ENCODE measurements at places on chromosomes 6 and 20. TPM values are rescaled to one million over a fixed set of nuclear protein-coding genes. Genes with fewer than 3 reads are reported as not detected.

DNA sequence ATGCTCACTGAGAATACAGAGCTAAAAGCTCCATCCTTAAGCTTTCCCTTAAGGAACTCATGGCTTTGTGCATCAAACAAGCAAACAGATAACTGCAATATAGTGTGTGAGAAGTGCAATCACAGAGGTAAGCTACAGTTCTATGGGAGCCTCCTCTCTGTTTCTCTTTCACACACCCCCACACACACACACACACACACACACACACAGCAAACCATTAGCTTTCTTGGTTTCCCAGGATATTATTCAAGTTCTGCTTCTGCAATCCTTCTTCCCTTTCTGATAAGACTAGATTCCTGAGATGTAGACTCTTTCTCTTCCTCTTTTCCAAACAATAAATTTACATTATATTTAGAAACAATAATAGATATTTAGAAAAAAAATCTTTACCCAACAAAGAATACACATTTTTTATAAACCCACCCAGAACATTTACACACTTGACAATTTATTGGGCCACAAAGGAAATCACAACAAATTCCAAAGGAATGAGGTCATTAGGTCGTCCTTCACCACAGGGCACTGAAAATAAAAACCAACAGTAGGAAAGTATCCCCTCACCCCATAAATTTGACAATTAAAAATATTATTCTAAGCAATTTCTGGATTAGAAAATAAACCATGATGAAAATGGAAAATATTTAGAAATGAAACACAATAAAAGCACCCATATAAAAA is 9.3 kb upstream of the GFOD1 start:
- H3K27me3 ChIP-seq, result no peaks in the 10 kb centered on the region
- peaks cover 12% of the 10 kb centered on the region for H3K4me1 ChIP-seq
- peak overlapping the region; percentile 8 for H3K27ac ChIP-seq
- no peak overlapping the region for H3K4me3 ChIP-seq

Gene ULBP2
- total RNA-seq, result 12.2 TPM

GRCh38 chr20:31675828-31676608 is 38.3 kb downstream of the COX4I2 start:
- H3K4me1 ChIP-seq, result peaks cover 78% of the 10 kb centered on the region
- H3K27ac ChIP-seq, result peak overlapping the region; percentile 40

Gene GSTA4
- 46.8 TPM for total RNA-seq

DNA sequence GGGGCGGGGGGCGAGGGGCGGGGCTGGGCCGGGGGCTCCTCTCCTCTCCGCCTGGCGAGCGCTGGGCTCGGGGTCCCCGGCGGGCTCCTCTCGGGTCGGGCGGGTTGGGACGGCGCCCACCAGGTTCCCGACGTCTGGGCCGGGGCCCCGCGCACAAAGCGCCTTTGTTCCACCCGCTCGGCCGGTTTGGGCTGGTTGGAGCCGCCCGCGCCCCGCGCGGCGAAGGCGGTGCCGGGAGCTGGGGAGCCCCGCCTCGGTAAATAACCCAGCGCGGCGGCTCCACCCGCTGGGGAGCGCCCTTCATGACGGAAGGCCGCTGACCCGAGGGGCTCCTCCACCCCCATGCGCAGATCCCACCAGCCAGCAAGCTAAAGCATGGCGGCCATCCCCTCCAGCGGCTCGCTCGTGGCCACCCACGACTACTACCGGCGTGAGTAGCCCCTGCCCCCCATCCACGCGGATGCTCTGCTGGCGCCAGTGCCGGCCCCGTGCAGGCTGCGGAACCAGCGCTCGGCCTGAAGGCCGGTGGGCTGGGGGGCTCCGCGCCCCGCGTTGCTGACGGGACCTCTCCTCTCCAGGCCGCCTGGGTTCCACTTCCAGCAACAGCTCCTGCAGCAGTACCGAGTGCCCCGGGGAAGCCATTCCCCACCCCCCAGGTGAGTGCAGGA is 503 bp downstream of the PPDPF start:
- H3K27ac ChIP-seq, result peak overlapping the region; percentile 90
- peak overlapping the region; percentile 91 for H3K4me3 ChIP-seq
- H3K36me3 ChIP-seq, result peaks cover 26% of the 10 kb centered on the region
- H3K4me1 ChIP-seq, result peaks cover 17% of the 10 kb centered on the region
- no peaks in the 10 kb centered on the region for H3K27me3 ChIP-seq

DNA sequence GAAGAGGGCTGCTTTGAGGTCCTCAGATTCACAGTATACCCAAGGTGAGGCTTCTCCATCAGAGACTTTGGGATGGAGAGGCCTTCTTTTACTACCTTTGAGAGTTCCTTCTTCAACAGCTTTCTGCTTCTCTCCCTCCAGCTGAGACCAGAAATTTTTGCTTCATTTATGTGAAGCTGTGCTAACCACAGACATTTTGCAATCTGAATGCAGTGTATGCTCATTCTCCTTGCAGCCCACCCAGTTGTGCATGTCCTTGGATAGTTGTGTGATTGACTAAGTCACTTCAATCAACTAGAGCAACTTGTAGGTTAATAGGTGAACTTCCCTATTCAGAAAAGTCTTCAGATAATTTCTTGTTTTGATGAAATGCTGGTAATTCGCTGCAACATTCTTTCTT is 20.1 kb downstream of the DCBLD1 start:
- H3K27me3 ChIP-seq, result no peaks in the 10 kb centered on the region
- peak overlapping the region; percentile 9 for H3K27ac ChIP-seq
- no peak for DNase-seq
- peaks cover 29% of the 10 kb centered on the region for H3K36me3 ChIP-seq
- no peak overlapping the region for H3K4me3 ChIP-seq
- peaks cover 69% of the 10 kb centered on the region for H3K4me1 ChIP-seq

DNA sequence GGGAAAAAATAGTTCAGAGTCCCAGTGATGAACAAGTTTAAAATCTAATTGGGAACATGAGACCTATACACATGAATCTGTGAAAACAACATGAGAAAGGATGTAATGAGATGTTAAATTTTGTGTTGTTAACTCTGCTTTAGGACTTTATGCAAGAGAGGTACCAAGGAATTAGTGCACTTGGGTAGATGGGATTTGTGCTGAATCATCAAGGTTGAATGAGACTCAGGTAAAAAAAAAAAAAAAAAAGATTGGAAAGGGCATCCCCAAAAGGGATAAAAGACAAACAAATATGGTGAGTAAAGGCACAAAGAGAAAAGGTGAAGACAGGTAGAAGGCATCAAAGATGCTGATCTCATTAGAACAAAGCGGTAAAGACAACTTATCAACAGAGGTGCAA is 644.4 kb downstream of the CBLN4 start:
- H3K4me3 ChIP-seq, result no peak overlapping the region
- DNase-seq, result no peak
- no peaks in the 10 kb centered on the region for H3K36me3 ChIP-seq
- H3K27me3 ChIP-seq, result no peaks in the 10 kb centered on the region
- H3K27ac ChIP-seq, result no peak overlapping the region

Gene TFAP2D
- not detected for total RNA-seq

Gene C20orf144
- total RNA-seq, result not detected

Gene OPN5
- not detected for total RNA-seq

DNA sequence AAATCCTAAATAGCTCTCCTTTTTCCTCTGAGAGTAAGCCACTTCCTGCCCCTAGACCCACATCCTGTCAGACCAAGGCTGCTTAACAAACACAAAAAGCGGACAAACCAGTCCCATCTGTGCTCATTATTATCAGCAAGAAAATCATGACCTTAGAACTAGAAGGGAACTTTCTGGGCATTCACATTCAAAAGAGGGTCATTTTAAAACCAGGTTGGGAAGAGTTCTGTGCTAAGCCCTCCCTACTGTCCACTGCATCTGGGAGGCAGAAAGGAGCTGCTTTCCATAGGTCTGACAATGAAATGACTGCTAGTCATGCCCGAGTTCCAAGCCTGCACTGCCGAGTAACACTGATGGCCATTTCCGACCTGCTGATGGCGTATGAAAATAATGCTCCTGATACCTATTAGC is 15.4 kb downstream of the EZR start:
- peaks cover 56% of the 10 kb centered on the region for H3K36me3 ChIP-seq
- no peak overlapping the region for H3K27ac ChIP-seq
- DNase-seq, result peak; percentile 28

- H3K4me1 ChIP-seq, result peaks cover 23% of the 10 kb centered on the region
- peaks cover 22% of the 10 kb centered on the region for H3K36me3 ChIP-seq
- DNase-seq, result no peak
Measured at GRCh38 chr20:35091816-35092523, 637 bp downstream of the TRPC4AP start.

Gene MYLK2
- total RNA-seq, result 1.0 TPM

Gene COL20A1
- not detected for total RNA-seq

Gene GSTA1
- 8.5 TPM for total RNA-seq

DNA sequence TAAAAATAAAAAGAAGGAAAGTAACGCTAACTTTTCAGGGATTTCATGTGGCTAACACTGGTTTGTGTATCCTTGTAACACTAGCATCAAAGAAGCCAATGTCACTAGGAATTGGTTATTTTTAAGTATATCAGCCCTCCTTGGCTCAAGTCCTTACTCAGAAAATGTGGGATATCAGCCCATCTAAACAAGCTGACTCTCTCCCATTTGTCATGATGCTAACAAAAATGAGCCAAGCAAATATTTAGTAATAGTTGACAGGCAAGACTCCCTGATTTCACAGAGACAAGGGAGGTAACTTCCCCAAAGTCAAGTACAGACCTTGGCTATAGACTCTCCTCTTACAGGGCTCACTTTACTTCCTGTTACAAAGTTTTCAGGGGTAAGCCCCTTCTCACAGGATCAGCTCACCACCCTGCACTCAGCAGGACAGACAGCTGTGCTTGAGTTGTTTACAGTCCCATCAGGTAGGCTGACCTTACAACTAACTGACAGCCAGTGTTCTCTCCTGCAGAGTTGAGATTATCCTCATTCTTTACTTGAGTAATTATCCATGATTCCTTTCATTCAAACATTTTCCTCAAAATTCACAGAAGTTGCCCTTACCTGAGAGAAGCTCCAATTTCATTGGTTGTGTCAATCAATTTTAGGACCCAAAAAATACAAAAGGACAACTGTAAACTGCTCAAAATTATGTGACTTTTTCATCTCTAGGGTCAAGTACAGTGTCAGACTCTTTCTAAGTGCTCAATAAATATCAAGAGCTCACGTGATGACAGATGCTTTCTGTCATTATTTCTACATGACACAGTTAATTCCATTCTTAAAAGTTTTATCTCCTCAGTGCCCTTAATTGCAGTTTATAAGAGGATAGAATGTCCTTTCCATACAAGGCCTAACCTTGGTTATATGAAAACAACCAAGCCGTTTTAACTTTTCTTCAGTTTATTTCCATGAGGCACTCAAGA is 38.1 kb upstream of the BMP5 start:
- no peak for DNase-seq
- no peak overlapping the region for H3K27ac ChIP-seq
- H3K4me3 ChIP-seq, result no peak overlapping the region
- H3K27me3 ChIP-seq, result no peaks in the 10 kb centered on the region
- H3K36me3 ChIP-seq, result no peaks in the 10 kb centered on the region
- H3K4me1 ChIP-seq, result peaks cover 28% of the 10 kb centered on the region

DNA sequence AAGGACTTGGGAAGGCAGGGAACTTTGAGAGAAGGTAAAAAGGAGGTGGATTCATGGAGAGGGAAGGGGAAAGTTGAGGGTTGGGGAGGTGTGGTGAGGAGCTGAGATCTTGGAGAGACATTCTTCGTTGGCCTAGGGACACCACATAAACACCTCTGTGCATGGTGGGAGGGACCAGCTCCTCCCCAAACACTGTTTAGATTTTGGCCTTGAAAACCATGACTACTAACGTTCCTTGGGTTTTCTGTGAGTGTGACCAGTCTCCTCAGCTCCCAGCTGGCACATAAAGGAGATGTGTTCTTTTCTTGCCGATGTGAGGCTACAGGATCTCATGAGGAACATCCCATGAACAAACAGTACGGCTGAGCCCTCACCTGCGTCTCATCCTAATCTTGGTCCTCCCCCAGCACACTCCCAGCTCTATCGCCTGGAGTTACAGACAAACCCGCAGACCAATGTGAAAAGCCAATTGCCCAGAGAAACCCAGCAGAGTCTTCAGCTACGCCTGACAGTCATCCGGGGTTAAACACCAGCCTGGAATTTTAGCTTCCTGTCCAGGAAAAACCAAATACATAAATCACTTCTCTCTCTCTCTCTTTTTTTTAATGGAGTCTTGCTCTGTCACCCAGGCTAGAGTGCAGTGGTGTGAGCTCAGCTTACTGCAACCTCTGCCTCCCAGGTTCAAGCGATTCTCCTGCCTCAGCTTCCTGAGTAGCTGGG is 22.0 kb upstream of the DDR1 start:
- H3K27ac ChIP-seq, result no peak overlapping the region
- H3K4me3 ChIP-seq, result no peak overlapping the region
- H3K36me3 ChIP-seq, result no peaks in the 10 kb centered on the region
- no peak for DNase-seq
- H3K4me1 ChIP-seq, result no peaks in the 10 kb centered on the region

- no peak overlapping the region for H3K27ac ChIP-seq
- no peak overlapping the region for H3K4me3 ChIP-seq
- no peaks in the 10 kb centered on the region for H3K27me3 ChIP-seq
- no peak for DNase-seq
Measured at GRCh38 chr6:122059918-122060317, 339.5 kb upstream of the HSF2 start.

Gene HTR1B
- total RNA-seq, result not detected

Gene ACSS1
- total RNA-seq, result 4.9 TPM

DNA sequence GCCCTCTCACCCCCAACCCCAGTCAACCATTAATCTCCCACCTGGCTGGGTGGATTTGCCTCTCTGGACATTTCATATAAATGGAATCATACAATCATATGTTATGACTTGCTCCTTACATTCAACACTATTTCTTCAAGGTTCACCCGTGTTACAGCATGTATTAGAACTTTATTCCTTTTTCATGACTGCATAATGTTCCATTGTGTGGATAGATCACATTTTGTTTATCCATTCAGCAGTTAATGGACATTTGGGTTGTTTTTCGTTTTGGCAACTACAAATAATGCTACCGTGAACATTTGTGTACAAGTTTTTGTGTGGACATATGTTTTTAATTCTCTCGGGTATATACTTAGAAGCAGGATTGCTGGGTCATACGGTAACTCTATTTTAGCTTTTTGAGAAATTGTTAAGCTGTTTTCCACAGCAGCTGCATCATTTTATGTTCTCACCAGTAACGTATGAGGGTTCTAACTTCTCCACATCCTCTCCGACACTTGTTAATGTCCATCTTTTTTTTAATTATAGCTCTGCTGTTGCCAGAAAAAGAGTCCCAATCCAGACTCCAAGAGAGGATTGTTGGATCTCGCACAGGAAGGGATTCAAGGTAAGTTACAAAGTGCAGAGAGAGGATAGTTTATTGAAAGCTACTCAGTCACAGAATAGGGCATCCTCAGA is 15.9 kb upstream of the BNIP5 start:
- no peak for DNase-seq
- peaks cover 24% of the 10 kb centered on the region for H3K4me1 ChIP-seq
- H3K4me3 ChIP-seq, result no peak overlapping the region
- no peaks in the 10 kb centered on the region for H3K36me3 ChIP-seq
- H3K27me3 ChIP-seq, result no peaks in the 10 kb centered on the region

- H3K4me1 ChIP-seq, result no peaks in the 10 kb centered on the region
- H3K27me3 ChIP-seq, result 0 out of 2 replicates have a peak, but pooled peaks cover 6% of the 10 kb centered on the region
- no peak overlapping the region for H3K4me3 ChIP-seq
- no peak for DNase-seq
- H3K27ac ChIP-seq, result no peak overlapping the region
Measured at GRCh38 chr6:133337308-133337707, 96.2 kb downstream of the EYA4 start.

Gene MEI4
- not detected for total RNA-seq

- H3K4me3 ChIP-seq, result no peak overlapping the region
- no peaks in the 10 kb centered on the region for H3K36me3 ChIP-seq
- DNase-seq, result no peak
- H3K27ac ChIP-seq, result no peak overlapping the region
Measured at GRCh38 chr6:54473328-54473727, 165.1 kb downstream of the TINAG start.

Gene ZSCAN23
- 2.6 TPM for total RNA-seq

Data from SJSA1 (cell line).